Left renal cortex interstitium (tissue), 4 donors: ENCODE measurements at places on chromosomes 5 and 9.
A peak's percentile ranks its signal among the peaks of the same experiment; 100 is the strongest.

DNA sequence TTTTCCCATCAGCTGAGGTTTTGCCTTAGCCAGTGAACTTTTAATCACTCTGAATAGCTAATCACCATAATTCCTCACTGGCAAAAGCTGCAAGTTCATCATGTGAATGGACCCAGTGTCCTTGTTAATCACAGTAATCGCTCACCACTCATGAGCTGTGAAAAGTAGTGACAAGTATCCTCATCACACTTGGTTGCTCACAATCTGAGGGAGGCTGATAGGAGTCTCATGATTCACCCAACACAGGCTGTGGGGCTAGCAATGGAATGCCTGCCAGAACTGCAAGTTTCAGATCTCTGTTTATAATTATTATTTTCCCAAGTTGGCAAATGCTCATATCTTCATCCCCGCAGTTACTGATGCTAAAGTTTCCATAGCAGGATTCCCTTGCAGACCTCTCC is 467.2 kb downstream of the KIF4B start:
- no peak for DNase-seq

GRCh38 chr5:105907016-105907415 is 1763.7 kb downstream of the EFNA5 start:
- DNase-seq, result no peak

DNA sequence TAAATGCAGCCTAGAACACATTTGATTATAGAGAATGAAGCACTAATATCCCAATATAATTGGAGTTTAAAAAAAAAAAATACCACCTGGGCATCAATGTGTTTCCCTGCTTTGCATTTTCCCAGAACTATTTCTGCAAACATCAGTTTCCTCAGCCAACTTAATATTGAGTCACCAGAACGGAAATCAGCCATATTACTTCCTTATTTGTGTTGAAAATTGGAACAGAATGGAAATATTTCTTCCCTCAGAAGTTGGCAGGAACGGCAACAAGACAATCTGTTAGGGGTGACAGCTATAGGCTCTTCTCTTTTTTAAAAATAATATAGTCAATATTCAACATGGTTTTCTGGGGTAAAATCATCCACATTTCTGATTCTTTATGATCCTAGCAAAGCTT is 4.0 kb downstream of the MFAP3 start:
- DNase-seq, result no peak

- peak; percentile 58 for DNase-seq
These were observed 187.1 kb upstream of the BRINP1 start for GRCh38 chr9:119556129-119556875.

DNA sequence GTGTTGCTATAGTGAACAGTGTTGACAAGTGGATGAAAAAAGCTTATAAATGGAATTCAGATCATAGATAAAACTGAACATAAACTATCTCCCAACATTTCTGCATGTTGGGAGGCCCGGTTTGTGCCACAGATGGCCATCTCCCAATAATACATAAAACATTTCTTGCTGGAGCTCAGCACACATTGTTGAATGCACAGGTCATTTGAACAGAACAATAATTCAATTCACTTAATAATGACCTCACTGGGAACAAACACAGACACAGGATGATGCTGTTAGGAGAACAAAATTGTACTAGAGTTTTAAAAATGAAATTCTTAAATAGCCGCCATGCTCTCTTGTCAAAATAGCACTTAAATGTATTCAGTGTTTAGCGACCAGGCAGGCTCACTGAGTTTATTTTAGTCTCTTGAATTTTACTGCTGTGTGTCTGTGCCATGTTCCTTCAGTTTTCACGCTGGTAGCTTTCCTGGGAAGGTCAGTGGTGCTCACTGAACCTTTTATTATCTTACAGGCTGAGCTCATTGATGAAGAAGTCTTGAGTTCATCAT is 85.0 kb upstream of the SSBP2 start:
- no peak for DNase-seq

DNA sequence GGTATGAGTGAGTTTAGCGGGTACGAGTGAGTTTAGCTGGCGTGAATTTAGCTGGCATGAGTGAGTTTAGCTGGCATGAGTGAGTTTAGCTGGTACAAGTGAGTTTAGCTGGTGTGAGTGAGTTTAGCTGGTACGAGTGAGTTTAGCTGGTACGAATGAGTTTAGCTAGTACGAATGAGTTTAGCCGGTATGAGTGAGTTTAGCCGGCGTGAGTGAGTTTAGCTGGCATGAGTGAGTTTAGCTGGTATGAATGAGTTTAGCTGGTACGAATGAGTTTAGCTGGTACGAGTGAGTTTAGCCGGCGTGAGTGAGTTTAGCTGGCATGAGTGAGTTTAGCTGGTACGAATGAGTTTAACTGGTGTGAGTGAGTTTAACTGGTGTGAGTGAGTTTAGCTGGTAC is 41.0 kb downstream of the PNPLA7 start:
- no peak for DNase-seq

- no peak for DNase-seq
These were observed 39.6 kb upstream of the TIFAB start for GRCh38 chr5:135491552-135492318.

DNA sequence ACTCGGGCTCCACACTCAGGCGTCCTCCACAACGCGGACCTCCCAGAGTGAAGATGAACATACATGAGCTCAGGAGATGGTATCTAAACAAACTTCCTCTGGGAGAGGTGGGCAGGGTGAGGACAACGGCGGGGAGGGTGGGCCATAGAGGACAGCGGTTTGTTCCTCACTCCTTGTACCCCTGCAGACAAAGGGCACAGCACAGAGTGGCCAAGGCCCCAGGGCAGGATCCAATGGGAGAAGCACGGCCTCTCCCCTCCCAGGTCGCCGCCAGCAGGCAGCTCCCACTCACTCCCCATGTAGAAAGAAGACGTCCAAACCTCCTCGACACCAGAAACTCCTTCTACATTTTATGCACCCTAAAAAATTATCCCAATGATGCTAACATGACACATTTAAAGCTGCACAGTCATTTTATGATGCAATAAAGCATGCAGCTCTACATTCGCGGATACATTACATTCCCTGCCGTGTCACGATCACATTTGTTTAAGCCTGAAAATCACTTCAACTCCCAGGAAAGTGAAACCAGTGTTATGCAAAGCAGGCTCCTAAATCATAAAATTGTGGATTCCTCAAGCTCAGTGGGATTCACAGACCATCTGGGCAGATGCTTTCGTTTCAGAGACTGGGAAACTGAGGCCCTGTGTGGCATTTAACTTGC is 87.5 kb upstream of the SARDH start:
- DNase-seq, result no peak

DNA sequence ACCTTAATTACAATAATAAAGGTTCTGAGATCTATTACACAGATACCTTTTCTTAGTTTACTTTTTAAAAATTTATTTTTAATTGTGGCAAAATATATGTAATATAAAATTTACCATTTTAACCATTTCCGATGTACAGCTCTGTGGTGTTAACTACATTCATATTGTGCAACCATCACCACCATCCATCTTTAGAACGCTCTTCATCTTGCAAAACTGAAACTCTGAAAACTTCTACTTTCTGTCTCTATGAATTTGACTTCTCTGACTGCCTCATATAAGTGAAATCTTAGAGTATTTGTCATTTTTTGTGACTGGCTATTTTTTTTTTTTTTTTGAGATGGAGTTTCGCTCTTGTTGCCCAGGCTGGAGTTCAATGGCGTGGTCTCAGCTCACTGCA is 26.8 kb downstream of the WWC1 start:
- DNase-seq, result no peak

DNA sequence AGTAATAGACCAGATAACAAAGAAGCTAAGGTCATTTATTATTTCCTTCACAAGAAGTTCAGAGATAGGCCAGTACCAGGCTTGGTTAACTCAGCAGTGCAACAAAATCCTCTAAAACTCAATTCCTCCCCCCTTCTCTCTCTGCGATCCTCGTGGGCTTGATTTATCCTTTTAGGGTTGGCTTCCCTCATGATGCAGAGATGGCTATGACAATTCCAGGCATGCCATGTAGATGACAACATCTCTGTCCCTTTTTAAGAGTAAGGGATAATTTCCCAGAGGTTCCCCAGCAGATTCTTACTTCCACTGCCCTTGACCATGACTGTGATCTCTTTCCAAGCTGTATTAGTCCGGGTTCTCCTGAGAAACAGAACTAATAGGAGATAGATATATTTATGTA is 28.7 kb upstream of the DAP start:
- no peak for DNase-seq

DNA sequence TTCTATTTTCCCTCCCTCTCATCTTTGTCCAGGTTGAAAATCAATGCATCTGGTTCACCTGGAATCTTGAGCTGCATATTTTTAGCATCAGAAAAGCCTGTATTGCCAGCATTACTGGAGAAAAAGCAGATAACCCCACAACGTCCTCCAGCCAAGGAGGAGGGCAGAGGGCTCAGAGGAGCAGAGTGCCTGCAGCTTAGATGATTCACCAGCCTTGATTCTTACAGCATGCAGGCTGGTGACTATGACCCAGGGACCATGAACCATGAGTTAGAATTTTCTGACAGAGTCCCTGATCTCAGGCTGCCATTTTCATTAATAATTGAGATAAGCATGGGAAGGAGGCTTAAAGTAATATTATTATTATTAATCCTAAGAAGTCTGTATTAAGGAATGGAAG is 278.2 kb downstream of the BRINP1 start:
- no peak for DNase-seq

DNA sequence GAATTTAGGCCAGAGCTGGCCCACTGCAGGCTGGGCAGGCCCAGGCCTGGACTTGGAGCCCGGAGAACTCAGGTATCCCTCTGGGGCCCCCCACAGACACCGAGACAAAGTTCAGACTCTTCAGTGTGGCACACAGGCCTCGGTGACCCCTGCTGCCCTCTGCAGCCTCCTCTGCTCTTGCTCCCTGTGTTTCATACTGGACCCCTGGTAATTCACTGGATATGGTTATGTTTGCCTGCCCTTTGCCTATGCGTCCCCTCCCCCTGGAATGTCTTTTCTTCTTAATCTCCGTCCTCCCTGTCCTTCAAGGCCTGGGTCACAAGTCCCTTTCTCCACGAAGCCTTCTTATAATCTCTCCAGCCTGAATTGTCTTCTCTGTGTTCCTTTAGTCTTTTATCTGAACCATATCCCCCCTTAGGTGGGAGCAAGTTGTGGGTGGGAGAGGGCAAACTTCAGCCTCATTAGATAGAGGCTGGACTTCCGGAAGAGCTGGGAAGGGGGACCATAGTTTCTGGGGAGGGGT is 30.1 kb downstream of the GSN start:
- DNase-seq, result no peak

DNA sequence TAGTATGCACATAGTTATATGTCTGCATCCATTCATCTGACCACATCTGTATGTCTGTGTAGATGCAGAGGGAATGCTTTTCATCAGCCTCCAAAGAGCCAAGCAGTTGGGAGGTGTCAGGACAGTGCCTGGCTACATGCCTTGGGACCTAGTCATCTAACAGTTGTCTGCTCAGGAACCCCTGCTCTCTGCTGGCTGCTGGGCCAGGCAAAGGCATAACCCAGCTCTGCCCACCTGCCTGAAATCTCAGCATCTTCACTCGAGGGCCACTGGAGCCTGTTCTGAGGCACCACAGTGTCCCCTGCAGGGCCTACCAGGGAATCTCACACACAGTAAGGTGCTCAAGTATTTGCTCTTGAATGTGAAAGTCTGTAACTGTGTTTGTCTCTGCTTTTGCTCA is 3.7 kb downstream of the C9orf50 start:
- no peak for DNase-seq

- no peak for DNase-seq
These were observed 22.8 kb downstream of the SMIM3 start for GRCh38 chr5:150801117-150801927.

DNA sequence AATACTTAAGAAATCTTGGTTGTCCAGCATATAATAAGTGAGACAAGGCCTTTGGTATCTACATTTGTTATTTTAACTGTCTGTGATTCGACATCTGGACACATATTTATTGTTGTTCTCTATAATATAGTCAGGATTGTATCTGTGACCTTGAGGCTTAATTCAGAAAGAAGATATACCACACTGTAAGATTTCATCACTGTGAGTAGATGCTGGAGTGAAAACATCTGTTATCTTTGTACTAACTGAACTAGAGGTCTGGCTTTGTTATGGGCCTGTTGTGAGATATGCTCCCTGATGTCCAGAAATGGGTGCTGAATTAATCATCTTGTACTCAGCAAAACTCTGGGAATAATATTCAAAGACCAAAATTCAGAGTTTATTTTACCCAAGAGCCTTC is 148.5 kb downstream of the ISOC1 start:
- no peak for DNase-seq
